ENCODE measurements at places on chromosomes 3 and 15.
A peak's percentile ranks its signal among the peaks of the same experiment; 100 is the strongest.

GRCh38 chr3:152574461-152575079 lies 260.4 kb upstream of the P2RY1 start:
- peak; percentile 17 for DNase-seq

GRCh38 chr3:141085343-141086070 lies 34.4 kb downstream of the SPSB4 start:
- no peak for DNase-seq

DNA sequence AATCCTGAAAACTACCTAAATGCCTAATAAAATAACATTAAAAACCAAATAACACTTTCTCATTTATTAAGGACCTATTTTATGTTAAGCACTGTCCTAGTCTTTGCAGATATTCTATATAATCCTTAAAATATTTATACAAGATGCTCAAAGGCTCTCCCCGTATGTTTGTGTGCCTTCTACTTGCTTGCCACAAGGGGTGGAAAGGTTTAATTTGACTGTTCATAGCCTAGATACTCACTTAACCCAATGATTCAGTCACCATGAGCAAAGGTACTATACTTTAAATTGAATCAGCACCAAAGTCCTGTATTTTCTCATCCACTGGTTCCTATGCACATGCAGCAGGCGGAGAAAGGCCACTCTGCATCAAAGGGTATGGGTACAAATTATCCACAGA lies 32.0 kb downstream of the LSAMP start:
- DNase-seq: no peak

DNA sequence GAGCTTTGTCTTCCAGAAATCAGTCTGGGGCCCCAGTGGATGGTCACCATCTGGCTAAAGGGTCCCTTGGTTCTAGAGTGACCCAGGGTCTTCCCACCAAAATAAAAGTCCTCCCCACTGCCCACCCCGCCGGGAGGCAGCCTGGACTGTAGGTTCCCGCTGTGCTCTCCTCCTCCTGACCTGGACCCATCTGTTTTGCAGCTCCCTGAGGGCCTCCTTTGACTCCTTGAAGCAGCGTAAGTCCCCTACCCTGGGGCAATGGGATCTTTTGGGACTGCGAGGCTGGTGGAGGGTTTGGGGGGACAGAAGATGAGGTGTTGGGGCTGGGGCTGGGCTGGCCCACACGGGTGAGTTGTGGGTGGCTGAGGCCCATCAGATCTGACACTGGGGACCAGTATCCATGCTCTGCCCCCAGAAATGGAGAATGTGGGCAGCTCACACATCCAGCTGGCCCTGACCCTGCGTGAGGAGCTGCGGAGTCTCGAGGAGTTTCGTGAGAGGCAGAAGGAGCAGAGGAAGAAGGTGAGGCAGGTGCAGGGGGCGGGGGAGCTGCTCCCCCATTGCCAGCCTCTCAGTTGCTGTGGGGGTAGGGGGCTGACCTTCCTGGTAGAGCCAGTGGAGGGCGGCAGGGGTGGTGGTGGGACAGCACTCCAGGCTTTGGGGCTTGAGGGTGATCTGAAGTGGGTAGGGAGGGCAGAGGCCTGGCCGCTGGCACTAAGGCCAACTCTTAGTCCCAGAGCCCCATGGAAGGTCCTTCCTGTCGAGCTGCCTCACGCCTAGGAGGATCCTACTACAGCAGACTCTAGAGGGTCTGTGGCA lies 30.4 kb downstream of the PSTPIP1 start:
- no peak for DNase-seq

GRCh38 chr3:71389911-71390573 lies 193.5 kb downstream of the FOXP1 start:
- DNase-seq: no peak

DNA sequence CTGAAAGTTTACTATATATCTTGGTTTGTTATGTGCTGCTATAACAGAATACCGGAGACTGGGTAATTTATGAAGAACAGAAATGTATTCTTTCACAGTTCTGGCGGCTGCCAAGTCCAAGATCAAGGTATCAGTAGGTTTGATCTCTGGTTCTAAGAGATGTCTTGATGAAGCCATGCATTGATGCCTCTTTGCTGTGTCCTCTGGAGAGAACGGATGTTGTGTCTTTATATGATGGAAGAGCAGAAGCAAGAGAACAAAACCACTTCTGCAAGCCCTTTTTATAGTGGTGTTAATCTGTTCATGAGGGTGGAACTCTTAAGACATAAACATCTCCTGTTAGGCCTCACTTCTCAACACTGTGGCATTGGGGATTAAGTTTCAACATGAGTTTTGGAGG lies 62.7 kb downstream of the TCF12 start:
- DNase-seq: no peak
